ENCODE measurements at places on chromosomes 2 and 18. TPM values are rescaled to one million over a fixed set of nuclear protein-coding genes. Genes with fewer than 3 reads are reported as not detected.
A peak's percentile ranks its signal among the peaks of the same experiment; 100 is the strongest.

DNA sequence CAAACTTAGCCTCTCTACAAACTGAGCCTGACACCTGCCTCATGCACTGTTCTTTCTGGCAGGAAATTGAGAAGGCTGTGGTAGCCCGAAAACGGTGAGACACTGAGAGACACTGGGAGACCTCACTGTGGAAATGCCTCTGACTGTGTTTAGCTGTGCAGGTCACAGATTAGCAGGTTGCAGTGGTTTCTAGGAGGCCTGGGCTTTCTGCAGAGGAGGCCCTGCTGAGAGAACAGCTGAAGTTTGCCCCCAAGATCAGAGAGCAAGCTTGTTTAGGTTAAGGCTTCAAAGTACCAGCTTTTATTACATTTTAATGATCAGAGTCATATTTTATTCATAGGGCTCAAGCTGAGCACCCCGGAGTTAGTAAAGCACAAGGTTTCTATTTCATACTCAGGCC lies 68.7 kb upstream of the LYPD6 start:
- no peak overlapping the region for H3K4me3 ChIP-seq
- no peaks in the 10 kb centered on the region for H3K4me1 ChIP-seq
- no peaks in the 10 kb centered on the region for H3K36me3 ChIP-seq
- DNase-seq, result no peak
- H3K27ac ChIP-seq, result no peak overlapping the region

ZAP70 gene
- total RNA-seq, result 15.0 TPM

DNA sequence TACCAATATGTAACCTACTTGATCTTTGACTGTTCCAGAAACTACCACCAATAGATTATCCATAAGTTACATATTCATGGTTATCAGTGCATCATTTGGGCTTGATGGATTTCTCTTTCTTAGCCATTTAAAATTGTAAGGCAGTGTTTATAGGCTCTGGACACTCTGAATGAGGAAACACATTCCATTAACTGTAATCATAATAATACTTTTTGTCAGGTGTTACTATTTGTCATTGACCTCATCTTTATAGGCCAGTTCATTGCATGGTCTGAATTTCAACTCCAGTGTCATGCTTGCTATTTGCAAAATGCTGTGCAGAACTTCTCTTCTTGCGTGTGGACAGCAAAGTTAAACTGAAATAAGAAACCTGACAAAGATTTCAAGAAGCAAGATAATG lies 1340.2 kb upstream of the ZEB2 start:
- no peak overlapping the region for H3K4me3 ChIP-seq
- H3K27me3 ChIP-seq, result no peaks in the 10 kb centered on the region
- no peak overlapping the region for H3K27ac ChIP-seq
- DNase-seq, result no peak
- no peaks in the 10 kb centered on the region for H3K4me1 ChIP-seq
- no peaks in the 10 kb centered on the region for H3K36me3 ChIP-seq

WDR43 gene
- total RNA-seq, result 54.7 TPM

DNA sequence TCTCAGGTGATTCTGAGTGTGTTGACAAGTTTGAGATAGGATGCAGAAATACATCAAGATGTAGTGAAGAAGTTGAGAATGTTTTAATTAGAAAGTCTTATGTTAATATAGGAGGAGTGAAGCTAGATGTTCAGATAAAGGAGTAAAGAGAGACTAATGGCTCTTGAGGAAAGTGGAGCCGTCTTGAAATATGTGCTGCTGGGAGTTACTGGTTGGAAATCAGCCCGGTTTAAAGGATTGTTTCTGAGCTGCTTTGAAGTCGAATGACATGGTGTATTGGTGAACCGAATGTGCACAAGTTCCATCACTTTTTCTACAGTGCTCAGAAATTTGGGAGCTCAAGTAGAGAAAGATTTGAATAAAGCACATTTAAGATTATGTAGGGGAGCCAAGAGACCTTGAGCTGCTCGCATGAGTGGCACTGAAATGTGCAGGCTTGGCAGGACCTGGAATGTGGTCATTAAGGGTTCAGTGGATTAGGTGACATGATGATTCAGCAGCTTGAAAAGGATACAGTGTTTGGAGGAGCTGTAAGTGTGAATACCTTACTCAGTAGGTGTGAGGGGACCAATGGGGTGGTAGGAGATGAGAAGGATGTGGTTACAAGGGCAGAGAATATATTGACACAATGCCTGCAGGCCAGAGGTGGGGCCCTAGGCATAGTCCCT lies 68.6 kb downstream of the CAB39 start:
- H3K27ac ChIP-seq, result peak overlapping the region; percentile 42
- DNase-seq, result peak; percentile 63
- no peaks in the 10 kb centered on the region for H3K27me3 ChIP-seq
- peaks cover 38% of the 10 kb centered on the region for H3K4me1 ChIP-seq
- no peak overlapping the region for H3K4me3 ChIP-seq

DNA sequence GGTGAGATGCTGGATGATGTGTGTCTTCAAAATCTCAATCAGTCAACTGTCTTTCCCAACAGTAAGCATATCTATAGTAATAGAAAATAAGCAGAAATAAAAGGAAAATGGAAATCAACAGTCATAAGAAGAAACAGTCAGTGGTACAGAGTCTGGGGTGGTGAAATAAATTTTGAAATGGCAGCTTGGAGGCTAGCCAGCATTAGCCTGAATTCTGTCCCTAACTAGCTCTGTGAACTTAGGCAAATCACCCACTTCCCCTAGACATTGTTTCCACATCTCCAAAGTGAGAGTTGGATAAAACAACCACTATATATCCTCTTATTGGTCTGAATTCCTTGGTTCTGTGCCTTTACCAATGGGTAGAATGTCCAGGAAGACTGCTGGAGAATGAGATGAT lies 189.7 kb upstream of the REV1 start:
- no peaks in the 10 kb centered on the region for H3K27me3 ChIP-seq
- H3K4me3 ChIP-seq, result no peak overlapping the region
- no peak for DNase-seq
- no peak overlapping the region for H3K27ac ChIP-seq
- no peaks in the 10 kb centered on the region for H3K36me3 ChIP-seq

DNA sequence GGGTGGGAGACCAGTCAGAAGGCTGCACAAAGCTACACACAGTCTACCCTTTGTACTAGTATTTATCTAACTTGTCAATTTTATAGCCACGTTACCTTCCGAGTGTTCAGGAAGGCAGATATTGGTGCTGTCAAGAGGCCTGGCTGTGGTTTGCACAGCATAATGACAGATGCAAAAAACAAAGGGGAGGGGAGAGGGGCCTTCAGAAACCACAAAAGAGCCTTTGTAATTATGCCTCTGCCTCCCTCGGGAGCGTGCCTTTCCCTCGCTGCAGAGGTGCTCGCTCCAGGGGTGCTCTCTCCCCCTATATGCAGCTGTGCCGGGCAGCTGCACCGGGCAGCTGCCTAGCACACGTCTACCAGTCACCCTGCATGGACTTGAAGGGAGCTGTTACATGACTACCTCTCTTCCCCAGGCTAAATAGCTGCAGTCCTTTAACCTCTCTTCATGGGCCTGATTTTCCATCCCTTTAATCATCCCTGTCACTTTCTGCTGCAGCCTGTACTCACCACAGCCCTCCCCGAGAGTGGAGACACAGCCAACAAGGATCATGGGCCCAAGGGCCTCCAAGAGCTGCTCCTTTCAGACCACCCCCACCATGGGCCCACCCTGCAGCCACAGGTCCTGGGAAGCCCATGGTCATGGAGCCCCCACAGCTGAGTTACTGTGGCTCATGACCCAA lies 168.4 kb upstream of the PKDCC start:
- H3K36me3 ChIP-seq, result no peaks in the 10 kb centered on the region
- no peaks in the 10 kb centered on the region for H3K27me3 ChIP-seq
- no peaks in the 10 kb centered on the region for H3K4me1 ChIP-seq
- no peak overlapping the region for H3K27ac ChIP-seq
- DNase-seq, result no peak

RMND5A gene
- total RNA-seq, result 20.3 TPM
